ENCODE measurements at places on chromosomes 5 and 9.

DNA sequence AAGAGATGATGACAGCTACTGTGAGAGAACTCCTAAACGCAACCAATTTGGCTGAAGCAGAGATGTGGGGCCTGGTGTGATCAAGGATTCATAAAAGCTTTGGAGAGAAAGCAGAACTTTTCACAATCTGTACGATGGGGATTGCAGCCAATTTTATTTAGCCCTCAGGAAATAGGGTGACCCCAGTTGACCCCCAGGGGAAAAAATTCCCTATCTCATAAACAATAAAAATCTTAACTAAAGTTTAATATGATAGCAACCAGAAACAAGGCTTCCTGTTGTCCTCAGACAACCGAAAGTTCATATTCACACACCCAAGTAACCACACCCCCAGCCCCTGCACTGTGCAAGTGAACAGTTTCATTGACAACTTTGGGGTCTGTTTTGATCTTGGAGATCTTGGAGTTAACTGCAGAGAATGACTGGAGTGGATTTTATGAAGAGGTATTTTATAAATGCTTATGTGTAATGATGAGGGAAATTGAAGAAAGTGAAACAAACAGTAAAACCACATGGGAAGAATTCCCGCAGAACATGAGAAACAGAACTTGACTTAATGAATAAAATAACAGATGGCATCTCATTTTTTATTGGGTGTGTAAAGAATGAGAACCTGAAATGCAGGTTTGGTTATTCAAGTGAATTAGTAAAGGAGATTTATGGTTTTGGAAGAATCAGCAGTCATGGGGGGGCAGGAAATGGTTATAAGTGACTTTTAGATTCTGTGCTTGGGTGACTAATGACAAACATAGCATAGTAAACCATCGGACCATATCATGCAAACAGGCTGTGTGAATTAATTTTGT is 94.5 kb downstream of the PDE4D start:
- no peak for DNase-seq
- no peak overlapping the region for H3K4me3 ChIP-seq
- peaks cover 7% of the 10 kb centered on the region for H3K4me1 ChIP-seq
- no peaks in the 10 kb centered on the region for H3K27me3 ChIP-seq
- H3K36me3 ChIP-seq: no peaks in the 10 kb centered on the region

DNA sequence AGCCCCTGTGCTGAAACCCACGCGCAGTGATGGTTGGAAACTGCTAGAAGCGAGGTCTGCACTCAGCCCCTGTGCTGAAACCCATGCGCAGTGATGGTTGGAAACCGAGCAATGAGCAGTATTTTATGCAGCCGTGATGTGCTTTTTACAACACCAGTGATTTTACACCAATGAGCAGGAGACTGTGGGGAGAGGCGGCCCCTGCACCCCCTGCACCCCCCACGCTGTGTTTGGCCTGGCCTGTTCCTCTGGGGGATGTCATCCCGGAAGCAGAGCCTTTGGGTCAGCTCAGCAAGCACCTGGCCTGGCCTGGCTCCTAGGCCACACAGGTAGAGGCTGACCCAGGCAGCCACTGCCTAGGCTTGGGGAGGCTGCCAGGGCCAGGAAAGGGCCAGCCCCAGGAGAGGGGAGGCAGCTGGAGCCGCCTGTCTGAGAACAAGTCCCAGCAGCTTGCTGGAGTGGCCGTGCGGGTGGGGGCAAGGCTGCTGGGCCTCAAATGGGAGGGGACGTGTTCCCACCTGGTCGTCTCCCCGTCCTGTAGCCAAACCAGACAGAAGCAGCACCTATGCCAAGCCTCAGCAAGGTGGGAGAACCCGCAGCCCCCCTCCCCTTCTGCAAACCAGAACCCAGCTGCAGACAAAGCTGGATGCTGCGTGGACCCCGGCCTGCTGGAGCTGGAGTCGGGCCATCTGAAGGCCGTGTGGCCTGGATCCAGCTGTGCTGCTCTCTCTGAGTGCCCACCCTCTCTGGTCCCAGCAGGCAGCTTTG is 46.8 kb downstream of the DBH start:
- DNase-seq: peak; percentile 14
- H3K36me3 ChIP-seq: peaks cover 9% of the 10 kb centered on the region

DNA sequence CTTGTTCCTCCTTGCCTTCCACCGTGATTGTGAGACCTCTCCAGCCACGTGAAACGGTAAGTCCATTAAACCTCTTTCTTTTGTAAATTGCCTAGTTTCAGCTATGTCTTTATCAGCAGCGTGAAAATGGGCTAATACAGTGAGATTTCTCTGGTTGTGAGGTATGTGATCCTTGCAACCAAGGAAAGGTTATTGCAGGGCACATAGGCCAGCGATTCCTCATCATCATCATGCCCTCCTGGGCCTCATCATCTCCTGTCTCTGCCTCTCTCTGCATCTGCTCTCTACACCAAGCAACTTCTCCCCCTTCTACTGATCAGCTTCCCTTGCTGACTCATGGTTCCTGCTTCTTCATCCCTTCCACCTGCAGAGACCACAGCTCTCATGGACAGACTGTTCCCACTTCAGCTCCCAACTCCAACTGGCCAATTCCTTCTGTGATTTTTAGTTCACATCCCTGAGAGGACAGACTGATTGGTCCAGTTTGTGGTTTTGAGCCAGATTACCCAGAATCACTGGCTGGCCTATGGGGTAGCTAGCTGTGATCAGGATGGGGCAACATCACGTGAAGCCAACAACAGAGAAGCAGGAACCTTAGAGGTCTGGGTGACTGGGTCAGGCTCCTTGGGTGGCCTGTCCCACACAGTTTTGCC is 53.1 kb downstream of the LIX1 start:
- H3K27me3 ChIP-seq: no peaks in the 10 kb centered on the region
- no peaks in the 10 kb centered on the region for H3K4me1 ChIP-seq
- H3K27ac ChIP-seq: no peak overlapping the region
- no peak for DNase-seq

DNA sequence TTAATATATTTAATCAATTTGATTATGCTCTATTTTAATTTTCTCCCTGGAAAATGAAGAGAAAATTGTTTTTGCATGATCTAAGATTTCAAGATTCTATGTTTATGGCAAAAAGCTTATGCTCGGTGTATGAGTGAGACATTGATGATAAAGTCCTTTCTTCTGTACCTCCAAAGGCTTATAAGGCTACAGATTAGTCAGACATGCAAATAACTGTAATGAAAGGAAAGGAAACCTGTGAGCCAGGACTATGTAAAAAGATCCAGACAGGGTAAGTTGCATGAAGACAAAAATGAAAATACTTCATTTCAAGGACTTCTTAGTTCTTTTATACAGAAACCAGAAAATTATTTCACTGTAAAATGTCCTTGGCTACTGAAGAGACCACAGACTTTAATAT is 52.2 kb upstream of the EDIL3 start:
- no peaks in the 10 kb centered on the region for H3K4me1 ChIP-seq
- H3K27ac ChIP-seq: no peak overlapping the region
- no peak overlapping the region for H3K4me3 ChIP-seq
- H3K36me3 ChIP-seq: no peaks in the 10 kb centered on the region

DNA sequence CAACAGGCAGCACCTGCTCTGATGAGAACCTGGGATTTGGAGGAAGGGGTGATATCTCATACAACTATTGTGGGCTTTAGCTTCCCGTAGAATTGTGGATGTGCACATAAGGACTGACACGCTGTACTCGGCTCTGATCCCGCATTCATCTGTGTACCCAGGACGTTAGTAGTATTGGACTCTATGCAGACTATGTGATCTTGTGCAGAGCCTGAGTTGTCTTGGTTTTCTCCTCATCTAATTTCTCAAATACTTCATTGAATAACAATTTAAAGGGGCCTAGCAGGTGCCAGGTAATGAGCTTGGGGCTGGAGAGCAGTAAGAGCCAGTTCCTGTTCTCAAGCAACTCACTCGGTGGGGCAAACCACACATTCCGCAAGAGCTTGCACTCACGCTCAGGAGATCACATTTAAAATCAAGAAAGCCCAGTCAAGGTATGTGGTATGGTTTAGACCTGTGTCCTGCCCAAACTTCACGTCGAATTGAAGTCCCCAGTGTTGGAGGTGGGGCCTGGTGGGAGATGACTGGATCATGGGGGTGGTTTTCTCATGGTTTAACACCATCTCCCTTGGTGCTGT is 14.8 kb downstream of the C5orf15 start:
- peaks cover 2% of the 10 kb centered on the region for H3K4me1 ChIP-seq
- H3K4me3 ChIP-seq: no peak overlapping the region
- H3K27ac ChIP-seq: no peak overlapping the region
- H3K36me3 ChIP-seq: peaks cover 27% of the 10 kb centered on the region
- H3K27me3 ChIP-seq: no peaks in the 10 kb centered on the region
- DNase-seq: no peak

DNA sequence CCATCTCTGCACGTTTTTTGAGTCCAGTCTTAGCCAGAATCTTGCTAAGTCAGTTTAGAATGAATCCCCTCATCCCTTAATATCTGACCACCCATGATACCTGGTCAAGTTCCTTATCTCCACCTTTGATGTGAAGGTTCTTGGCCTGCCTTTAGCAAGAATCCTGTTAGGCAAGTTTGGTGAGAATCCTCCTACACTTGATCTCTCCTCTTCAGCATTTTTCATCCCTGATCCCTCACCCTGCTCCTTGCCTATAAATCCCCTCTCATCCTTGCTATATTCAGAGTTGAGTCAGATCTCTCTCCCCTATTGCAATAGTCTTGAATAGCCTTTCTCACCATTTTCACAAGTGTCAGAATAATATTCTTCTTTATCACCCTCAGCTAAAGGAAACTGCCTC is 31.0 kb downstream of the SMIM23 start:
- H3K4me3 ChIP-seq: no peak overlapping the region
- no peaks in the 10 kb centered on the region for H3K4me1 ChIP-seq
- peaks cover 12% of the 10 kb centered on the region for H3K27me3 ChIP-seq
- DNase-seq: no peak
- no peaks in the 10 kb centered on the region for H3K36me3 ChIP-seq

- H3K36me3 ChIP-seq: no peaks in the 10 kb centered on the region
- H3K4me3 ChIP-seq: no peak overlapping the region
- H3K4me1 ChIP-seq: no peaks in the 10 kb centered on the region
Measured at GRCh38 chr9:117153021-117153420, 261.8 kb downstream of the ASTN2 start.

GRCh38 chr9:91942201-91942600 is 7.8 kb downstream of the ROR2 start:
- no peak overlapping the region for H3K4me3 ChIP-seq
- H3K27ac ChIP-seq: no peak overlapping the region
- no peaks in the 10 kb centered on the region for H3K36me3 ChIP-seq
- H3K27me3 ChIP-seq: peaks cover under 1% of the 10 kb centered on the region

GRCh38 chr5:132408456-132408855 is 38.9 kb downstream of the SLC22A5 start:
- no peaks in the 10 kb centered on the region for H3K27me3 ChIP-seq
- H3K36me3 ChIP-seq: no peaks in the 10 kb centered on the region
- H3K4me1 ChIP-seq: peaks cover 43% of the 10 kb centered on the region
- no peak overlapping the region for H3K4me3 ChIP-seq
- DNase-seq: no peak
- peak overlapping the region; percentile 98 for H3K27ac ChIP-seq

GRCh38 chr9:108634204-108634603 is 221.6 kb downstream of the ACTL7B start:
- DNase-seq: no peak
- no peak overlapping the region for H3K4me3 ChIP-seq
- no peaks in the 10 kb centered on the region for H3K4me1 ChIP-seq

DNA sequence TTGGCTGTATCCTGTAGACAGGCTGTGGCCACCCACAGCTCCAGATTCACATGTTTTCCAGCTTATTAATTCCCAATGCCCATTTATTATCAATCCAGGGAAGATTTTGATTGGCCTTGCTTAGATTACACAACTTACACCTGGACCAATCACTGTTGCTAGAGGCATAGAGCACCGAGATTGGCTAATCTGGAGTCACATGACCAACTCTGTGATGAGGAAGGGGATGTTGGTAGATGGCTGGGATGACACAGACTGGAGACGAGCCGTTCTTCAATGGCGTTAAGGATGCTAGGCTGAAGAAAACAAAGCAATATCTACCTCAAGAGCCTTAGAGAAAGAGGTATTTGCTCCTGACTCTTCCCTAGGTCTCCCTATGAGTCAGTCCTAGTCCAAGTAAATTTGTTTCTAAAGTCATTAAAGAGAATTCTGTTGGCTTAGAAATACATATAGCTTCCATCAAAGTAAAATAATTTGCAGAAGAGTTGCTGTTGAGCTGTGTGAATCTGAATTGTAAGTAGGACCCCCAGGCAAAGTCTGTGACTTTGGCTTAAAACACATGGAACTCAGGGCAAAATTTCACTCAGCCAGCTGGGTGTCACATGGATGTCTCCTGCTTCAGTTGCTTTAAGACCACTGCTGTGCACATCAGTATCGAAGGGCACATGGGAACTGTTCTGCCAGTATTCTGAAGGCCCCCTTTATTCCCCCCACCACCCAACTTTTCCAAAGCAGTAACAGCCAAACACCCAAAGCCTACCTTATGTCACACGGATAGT is 326.4 kb upstream of the KLF4 start:
- H3K36me3 ChIP-seq: no peaks in the 10 kb centered on the region
- H3K4me1 ChIP-seq: no peaks in the 10 kb centered on the region

- H3K27ac ChIP-seq: no peak overlapping the region
- H3K4me1 ChIP-seq: no peaks in the 10 kb centered on the region
- no peaks in the 10 kb centered on the region for H3K27me3 ChIP-seq
- DNase-seq: no peak
Measured at GRCh38 chr9:3099646-3100045, 255.8 kb upstream of the PUM3 start.

DNA sequence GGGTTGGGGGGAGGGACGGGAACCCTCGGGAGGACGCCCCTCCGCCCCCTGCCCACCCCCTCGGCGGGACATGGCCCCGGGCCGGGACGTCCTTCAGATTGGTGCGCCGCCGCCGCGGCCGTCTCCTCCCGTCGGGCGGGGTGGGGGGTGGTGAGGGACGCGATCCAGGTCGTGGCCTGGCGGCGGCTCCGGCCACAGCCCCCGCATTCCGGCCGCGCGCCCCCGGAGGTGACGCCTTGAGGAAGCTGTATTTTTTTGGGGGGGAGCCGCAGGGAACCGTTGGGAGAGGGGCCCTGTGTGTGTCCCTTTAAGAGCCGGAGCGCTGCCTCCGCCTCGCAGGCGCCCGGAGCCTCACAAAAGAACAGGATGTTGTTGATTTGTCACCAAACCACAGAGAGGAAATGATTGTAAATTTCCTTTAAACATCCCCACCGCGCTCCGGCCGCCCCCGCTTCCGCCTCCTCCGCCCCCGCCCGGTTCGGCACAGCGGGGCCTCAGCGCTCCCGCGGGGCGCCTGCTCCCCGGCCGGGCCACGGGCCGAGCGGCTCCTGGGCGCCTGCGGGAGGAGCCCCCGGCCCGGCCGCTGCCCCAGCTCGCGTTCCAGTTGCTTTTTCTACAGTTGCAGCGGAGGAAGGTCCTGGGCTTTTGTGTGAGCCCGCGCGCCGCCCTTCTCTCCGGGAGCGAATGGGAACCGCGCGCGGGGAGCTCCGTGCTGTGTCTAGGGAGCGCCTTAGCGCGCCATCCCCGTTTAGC is 32.1 kb upstream of the SPRY4 start:
- H3K4me3 ChIP-seq: peak overlapping the region; percentile 64
- no peaks in the 10 kb centered on the region for H3K36me3 ChIP-seq
- peak; percentile 78 for DNase-seq
- peaks cover 12% of the 10 kb centered on the region for H3K27me3 ChIP-seq
- H3K4me1 ChIP-seq: peaks cover 33% of the 10 kb centered on the region
- peak overlapping the region; percentile 60 for H3K27ac ChIP-seq

Data from T-cell (primary cell).